Activated CD4-positive, alpha-beta T cell treated with anti-CD3 and anti-CD28 coated beads, Interleukin-2, amount 50 U/mL, for 48 hours (primary cell): ENCODE measurements at places on chromosomes 2 and 18.

DNA sequence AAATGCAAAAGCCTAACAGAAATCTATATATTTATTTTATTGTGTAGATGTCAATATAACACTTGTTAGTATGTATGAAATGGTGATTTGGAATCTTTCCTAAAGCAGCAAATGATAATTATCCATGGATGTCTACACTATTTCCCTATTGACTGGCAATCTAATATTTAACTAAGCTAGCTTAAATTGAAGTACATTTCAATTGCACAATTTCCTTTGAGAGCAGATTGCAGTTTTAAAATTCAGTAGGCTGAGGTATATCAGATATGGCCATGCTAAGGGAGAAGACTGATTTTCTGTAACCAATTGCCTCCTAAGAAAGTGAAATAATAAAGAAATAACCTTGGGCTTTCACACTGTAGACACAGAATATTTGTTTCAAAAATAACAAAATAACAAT is 90.1 kb upstream of the KCNJ3 start:
- no peak for DNase-seq

DNA sequence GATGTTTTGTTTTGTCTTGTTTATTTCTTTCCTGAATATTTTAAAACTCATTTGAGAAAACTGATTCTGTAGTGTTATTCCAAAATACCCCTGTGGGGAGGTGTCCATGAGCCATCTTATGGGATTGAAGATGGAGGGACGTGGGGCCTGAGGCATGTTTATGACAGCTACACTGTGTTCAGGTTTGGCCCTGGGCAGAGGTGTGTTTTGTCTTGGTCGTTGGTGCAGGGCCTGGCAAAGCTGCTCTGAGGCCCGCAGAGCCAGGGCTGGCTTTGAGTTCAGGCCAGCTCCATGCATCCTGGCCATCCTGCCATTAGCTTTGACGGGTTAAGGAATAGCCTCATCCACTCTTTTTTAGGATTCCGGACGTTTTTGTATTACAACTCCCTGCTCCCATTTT is 68.9 kb downstream of the TMEM18 start:
- DNase-seq, result no peak

GRCh38 chr18:45626330-45627203 is 11.3 kb downstream of the SLC14A2 start:
- no peak for DNase-seq

- no peak for DNase-seq
Measured at GRCh38 chr18:23502516-23503037, 734 bp upstream of the RMC1 start.

- DNase-seq, result no peak
Measured at GRCh38 chr2:59726228-59727120, 827.0 kb downstream of the BCL11A start.

- no peak for DNase-seq
Measured at GRCh38 chr2:163741435-163741834, 5.6 kb upstream of the FIGN start.

- no peak for DNase-seq
Measured at GRCh38 chr2:63058144-63058920, 7.7 kb downstream of the OTX1 start.

DNA sequence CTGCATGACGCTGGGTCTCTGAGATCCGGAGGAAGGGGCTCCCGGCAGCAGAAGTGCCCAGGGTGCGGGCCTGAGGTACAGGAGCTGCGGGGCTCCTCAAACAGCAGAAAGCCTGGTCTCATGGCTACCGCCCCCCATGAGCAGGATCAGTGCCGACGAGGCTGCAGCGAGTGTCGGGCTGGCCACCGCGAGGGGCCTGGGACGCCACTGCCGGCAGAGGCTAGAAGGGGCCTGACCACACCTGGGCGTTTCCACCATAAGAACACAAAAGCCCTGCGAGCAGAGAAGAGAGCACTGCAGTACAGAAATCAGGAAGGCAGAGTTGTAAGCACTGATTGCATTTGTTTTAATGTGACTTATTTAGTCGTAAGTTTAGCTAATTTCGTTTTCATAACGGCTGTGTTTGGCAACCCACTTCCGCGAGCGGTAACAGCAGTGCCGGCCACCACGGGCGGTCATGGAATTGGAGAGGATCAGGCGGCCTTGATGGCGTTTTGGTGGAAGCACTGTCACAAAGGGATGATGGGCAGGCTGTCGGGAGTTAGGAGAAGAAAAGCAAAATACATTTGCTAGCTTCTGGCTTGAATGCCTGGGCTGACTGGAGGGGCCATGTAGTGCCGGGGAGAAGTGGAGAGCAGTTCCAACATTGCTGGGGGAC is 117.4 kb downstream of the HDAC4 start:
- no peak for DNase-seq

GRCh38 chr2:108413711-108414095 is 35.3 kb upstream of the GCC2 start:
- no peak for DNase-seq

DNA sequence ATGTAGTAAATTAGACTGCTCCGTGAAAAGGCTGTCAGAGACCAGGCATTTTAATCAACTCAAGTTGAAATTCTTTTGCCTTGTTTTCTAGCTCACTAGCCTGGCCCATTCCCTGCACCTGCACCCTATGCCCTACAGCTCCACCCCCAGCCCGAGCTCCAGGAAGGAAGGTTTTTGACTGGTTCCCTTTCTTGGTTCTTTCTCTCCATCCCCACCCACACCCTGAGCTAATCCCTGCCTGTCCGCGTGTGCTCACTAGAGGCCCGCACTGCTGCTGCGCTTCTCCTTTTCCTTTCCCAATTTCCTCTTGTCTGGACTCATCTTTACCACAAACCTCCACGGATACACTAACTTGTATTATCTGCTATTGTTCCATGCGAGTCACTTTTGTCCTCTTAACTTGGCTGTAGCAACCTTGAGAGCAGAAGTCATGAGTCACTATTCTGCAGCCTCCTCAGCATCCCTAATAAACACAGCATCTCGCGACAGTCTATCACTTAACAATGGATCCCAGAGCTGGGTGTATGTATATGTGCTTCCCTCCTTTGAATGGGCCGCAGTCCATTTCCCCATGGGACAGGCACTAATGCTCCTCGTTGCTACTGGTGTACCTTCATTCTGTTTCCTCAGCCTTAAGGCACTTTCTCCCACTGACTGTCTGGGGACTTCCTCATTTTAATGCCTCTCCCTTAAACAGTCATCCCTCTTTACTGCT is 36.5 kb downstream of the COLEC12 start:
- DNase-seq, result no peak

DNA sequence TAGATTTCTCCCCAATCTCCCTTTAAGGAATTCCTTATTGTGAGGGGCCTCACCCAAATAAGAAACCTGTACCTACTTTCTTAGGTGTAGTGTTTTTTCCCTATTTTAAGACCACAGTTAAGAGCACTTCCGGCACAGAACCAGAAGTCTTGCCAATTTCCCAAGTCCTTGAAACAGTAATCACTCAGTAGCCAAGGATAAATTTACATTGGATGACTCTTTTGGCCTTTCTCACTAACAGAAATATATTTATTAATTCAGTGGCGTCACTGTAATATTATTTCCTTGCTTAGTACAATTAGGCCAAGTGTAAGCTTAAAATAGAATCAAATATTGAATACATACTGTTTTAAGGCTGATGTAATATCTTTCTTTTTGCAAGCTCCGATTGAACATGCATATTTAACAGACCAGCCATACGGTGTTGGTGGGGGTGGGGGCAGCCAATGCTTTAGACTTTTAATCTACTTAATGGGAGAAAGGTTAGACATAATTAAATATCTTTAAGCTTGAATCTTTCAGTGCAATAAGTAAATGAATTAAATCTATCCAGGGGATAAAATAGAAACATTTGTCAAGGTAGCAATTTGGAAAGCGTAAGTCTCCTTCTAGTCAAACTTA is 50.8 kb upstream of the ITGA6 start:
- no peak for DNase-seq

GRCh38 chr2:67251741-67252140 is 145.4 kb upstream of the ETAA1 start:
- DNase-seq, result no peak

DNA sequence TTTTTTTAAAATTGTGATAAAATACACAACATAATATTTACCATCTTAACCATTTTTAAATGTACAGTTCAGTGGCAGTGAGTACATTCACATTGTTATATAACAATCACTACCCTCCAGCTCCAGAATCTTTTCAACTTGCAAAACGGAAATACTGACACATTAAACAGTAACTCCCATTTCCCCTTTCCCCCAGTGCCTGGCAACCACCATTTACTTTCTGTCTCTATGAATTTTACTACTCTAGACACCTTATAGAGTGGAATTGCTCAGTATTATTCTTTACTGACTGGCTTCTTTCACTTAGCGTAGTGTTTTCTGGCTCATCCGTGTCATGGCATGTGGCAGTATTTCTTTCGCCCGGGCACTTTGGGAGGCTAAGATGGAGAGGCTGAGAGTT is 32.6 kb downstream of the FASTKD2 start:
- DNase-seq, result peak; percentile 9

GRCh38 chr2:233476651-233477547 is 89.7 kb downstream of the USP40 start:
- DNase-seq, result no peak

GRCh38 chr2:127373362-127374083 is 14.3 kb downstream of the MAP3K2 start:
- no peak for DNase-seq

DNA sequence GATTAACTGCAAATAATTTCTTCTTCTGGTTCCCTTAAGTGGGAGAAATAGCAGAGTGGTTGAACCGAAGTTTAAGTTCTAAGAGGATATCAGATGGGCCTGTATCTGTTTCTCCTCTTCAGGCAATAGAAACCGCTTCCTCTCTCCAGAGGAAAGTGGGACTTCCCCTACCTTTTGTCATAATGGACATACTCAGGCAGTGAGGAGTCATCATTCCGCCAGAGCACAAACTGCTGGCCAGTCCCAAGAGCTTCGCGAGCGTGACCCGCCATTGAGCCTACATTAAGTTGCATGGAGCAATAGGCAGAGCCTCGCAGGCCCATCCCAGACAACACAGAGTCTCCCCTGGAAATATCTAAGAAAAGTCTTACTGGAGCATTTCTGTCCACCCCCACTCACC is 158.9 kb downstream of the LDLRAD4 start:
- DNase-seq, result peak; percentile 52

DNA sequence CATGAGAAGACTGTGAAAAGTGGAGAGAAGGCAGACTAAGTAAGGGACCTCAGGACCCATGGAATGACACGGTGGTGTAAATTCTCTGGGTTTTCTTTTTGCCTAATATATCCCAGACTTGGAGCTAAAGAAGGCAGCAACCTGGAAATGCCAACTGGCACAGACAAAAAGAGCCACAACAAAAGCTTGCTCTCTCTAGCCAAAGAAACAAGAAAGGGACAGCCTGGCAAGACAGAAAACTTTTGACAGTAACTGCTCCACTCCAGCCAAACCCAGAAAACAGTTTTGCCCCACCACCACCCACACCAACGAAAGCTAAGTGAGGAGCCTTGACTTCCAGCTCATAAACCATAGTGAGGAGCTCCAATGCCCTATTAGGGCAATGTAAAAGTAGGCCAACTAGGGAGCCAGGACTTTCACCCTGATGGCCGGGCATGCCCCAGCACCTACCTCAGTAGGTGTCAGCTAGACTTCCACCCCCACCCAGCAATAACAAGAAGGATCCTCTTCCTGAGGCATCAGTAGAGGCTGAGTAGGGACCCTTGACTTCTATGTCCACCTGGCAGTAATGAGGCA is 35.5 kb downstream of the PELI1 start:
- DNase-seq, result peak; percentile 24

- DNase-seq, result no peak
Measured at GRCh38 chr2:51084750-51085149, 52.8 kb upstream of the NRXN1 start.

DNA sequence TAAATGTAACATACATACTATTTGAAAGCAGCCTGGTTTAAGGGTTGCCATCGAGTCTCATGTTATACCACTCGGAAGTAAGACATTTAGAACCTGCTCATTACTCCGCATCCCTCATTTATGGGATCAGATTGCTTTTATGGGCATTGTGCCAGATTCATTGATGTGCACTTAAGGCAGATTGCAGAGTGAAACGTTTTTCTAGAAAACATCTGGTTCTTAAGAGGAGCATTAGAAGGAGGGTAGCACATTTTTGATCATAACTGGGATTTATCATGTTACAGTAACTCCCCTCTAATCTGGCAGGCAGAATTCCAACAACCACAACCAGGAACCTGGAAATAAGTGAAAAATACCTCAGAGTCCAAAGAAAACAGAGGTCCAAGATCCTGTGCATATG is 74.2 kb upstream of the GALNT3 start:
- no peak for DNase-seq

GRCh38 chr18:10985689-10986088 is 163.7 kb downstream of the PIEZO2 start:
- no peak for DNase-seq

GRCh38 chr2:171404261-171404660 is 29.5 kb downstream of the METTL8 start:
- DNase-seq, result no peak

- no peak for DNase-seq
Measured at GRCh38 chr2:10343191-10343590, 40.5 kb downstream of the HPCAL1 start.

GRCh38 chr2:46298272-46298521 is 990 bp downstream of the EPAS1 start:
- no peak for DNase-seq

DNA sequence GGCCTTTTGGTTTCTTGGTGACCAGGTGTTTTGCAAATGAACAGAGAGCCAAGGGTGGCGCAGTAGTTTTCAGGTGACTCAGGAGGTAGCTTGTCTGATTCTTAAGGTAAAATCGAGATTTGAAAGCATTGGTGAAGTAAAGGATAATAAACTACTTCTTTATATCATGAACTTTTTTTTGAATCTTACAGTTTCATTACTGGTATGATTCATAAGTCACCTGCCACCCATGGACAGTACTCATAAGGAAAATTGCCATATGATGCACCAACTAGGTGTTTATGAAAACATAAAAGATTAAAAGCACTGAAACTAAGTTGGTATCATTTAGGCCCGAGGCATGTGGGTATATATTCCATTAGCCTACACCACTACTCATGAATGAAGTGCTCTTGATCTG is 84.1 kb upstream of the MGAT5 start:
- DNase-seq, result peak; percentile 33

DNA sequence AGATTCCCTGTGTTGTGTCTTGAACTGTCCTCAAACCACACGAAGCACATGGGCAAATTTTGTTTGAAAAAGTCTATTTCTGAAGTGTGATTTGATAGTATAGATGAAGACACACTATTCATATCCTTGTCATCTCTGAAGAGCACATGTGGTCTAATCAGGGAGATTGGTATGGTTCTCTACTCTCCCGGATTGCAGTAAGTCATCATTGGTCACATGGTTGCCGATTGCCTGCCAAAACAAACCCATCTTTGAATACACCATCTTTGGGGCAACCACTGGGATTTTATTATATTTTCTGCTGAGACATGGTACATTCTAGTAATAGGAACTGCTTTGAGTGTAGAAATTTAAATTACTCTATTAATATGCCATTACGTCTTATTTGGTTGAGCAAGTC is 186.9 kb downstream of the MYO1B start:
- DNase-seq, result no peak

DNA sequence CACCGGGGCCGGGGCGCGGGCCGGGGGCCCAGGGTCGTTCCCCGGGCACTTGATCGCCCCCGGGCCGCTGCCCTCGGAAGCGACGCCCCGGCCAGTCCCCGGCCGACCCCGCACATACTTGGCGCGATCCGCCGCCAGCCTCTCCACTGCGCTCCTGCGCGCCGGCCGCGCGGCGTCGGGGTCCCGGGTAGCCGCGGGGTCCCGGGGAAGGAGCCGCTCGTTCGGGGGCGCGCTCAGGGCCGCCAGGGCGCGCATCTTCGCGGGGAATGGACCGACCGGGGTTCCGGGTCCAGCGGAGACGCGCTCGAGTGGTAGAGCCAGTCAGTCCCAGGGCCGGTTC is 204 bp downstream of the FAM110C start:
- no peak for DNase-seq
